HFFc6 (cell line): ENCODE measurements at places on chromosomes 3 and 15.

DNA sequence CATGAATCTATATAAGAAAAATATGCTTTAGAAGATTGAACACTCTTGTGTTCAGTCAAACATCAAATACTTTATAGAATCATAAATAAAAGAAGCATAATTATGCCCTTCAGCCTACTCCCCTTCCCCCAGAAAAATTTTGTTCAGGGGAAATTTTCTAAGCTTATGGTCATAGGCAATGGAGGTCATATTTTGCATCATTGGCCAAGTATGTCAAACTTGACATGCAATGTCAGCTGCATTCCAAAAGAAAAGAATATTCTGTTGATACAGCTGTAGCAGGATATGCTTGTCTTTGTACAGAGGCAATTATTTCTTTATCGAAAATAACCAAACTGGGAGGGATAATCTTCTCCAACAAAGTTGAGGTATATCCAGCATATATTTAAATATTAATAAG is 328.2 kb downstream of the ZIC1 start:
- no peaks in the 10 kb centered on the region for H3K4me1 ChIP-seq
- H3K27ac ChIP-seq, result no peak overlapping the region

GRCh38 chr3:67691207-67691606 is 36.8 kb upstream of the SUCLG2 start:
- peaks cover 4% of the 10 kb centered on the region; the same call in 1 of the 2 replicates for H3K4me1 ChIP-seq
- no peaks in the 10 kb centered on the region; the same call in 1 of the 2 replicates for H3K27me3 ChIP-seq
- no peak for DNase-seq
- H3K27ac ChIP-seq, result no peak overlapping the region

- DNase-seq, result no peak
- H3K27me3 ChIP-seq, result no peaks in the 10 kb centered on the region
- H3K4me1 ChIP-seq, result peaks cover 6% of the 10 kb centered on the region; the same call in 1 of the 2 replicates
- no peak overlapping the region for H3K27ac ChIP-seq
- no peak overlapping the region for H3K4me3 ChIP-seq
These were observed 162.7 kb downstream of the STT3B start for GRCh38 chr3:31695280-31696008.

- H3K4me1 ChIP-seq, result peaks cover 15% of the 10 kb centered on the region
- no peak overlapping the region for H3K4me3 ChIP-seq
- DNase-seq, result no peak
- peaks cover 2% of the 10 kb centered on the region for H3K27me3 ChIP-seq
- H3K27ac ChIP-seq, result no peak overlapping the region
These were observed 2.7 kb upstream of the PARP16 start for GRCh38 chr15:65289261-65289854.

DNA sequence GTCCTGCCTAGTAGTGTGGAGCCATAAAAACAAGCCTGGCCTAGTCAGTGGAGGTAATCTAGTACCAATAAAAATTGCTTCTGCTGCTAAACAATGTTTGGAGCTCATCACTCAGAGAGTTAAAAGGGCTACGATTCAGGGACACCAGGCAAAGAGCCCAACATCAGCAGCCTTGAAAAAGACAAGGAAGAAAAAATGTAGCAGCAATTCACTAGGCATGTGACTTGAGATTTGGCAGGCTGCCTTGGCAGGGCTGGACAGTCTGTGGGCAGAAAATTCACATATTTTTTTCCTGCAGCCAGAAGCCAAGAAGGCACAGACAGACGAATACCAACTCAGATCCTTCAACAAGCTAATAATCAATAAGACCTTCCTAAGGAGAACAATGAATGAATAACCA is 47.2 kb downstream of the IGSF11 start:
- no peak overlapping the region for H3K4me3 ChIP-seq
- no peaks in the 10 kb centered on the region for H3K36me3 ChIP-seq
- H3K4me1 ChIP-seq, result no peaks in the 10 kb centered on the region
- no peaks in the 10 kb centered on the region; the same call in none of the 2 replicates for H3K27me3 ChIP-seq
- peak; percentile 37 for DNase-seq
- H3K27ac ChIP-seq, result no peak overlapping the region

DNA sequence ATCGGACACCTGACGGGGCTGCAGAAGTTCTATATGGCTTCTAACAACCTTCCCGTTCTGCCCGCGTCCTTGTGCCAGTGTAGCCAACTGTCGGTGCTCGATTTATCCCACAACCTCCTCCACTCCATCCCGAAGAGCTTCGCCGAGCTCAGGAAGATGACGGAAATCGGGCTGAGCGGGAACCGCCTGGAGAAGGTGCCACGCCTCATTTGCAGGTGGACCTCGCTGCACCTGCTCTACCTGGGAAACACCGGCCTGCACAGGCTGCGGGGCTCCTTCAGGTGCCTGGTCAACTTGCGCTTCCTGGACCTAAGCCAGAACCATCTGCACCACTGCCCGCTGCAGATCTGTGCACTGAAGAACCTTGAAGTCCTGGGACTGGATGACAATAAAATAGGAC is 9.8 kb upstream of the LRRC34 start:
- H3K27ac ChIP-seq, result no peak overlapping the region
- H3K36me3 ChIP-seq, result no peaks in the 10 kb centered on the region
- no peaks in the 10 kb centered on the region; the same call in 1 of the 2 replicates for H3K27me3 ChIP-seq
- DNase-seq, result no peak
- H3K4me3 ChIP-seq, result no peak overlapping the region

- no peaks in the 10 kb centered on the region for H3K36me3 ChIP-seq
- no peak for DNase-seq
- peaks cover 7% of the 10 kb centered on the region; the same call in 1 of the 2 replicates for H3K4me1 ChIP-seq
- no peaks in the 10 kb centered on the region for H3K27me3 ChIP-seq
These were observed 6.4 kb upstream of the ITGB5 start for GRCh38 chr3:124893526-124893925.

DNA sequence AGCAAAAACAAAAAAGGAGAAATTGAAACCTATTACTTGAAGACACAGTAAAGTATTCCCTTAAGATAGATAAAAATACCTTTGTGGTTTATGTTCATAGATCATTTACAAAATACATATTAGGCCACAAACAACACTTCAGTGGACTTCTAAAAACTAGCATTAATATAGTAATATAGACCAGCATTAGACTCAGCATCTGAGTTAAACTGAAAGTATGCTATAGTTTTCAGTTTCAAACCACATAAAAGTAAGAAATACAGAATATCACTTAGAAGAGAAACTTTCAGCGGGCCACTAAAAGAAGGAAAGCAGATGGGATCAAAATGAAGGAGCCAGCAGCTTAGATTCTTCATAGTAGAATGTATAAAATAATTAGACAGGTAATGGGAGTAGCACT is 86.6 kb downstream of the MSL2 start:
- H3K4me1 ChIP-seq, result no peaks in the 10 kb centered on the region
- H3K4me3 ChIP-seq, result no peak overlapping the region
- no peak overlapping the region for H3K27ac ChIP-seq
- DNase-seq, result no peak
- H3K36me3 ChIP-seq, result peaks cover 58% of the 10 kb centered on the region
- no peaks in the 10 kb centered on the region for H3K27me3 ChIP-seq

GRCh38 chr3:105512061-105512460 is 145.4 kb downstream of the ALCAM start:
- no peak overlapping the region for H3K4me3 ChIP-seq
- H3K27ac ChIP-seq, result peak overlapping the region; percentile 63
- H3K36me3 ChIP-seq, result no peaks in the 10 kb centered on the region; the same call in none of the 2 replicates
- H3K4me1 ChIP-seq, result peaks cover 100% of the 10 kb centered on the region
- DNase-seq, result no peak
- no peaks in the 10 kb centered on the region; the same call in 1 of the 2 replicates for H3K27me3 ChIP-seq

DNA sequence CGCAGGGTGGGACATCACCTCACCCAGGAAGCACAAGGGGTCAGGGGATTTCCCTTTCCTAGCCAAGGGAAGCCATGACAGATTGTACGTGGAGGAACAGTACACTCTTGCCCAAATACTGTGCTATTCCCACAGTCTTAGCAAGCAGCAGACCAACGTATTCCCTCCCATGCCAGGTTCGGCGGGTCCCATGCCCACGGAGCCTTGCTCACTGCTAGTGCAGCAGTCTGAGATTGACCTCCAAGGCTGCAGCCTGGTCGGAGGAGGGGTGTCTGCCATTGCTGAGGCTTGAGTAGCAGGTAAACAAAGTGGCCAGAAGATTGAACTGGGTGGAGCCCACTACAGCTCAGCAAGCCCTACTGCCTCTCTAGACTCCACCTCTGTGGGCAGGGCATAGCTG is 39.0 kb downstream of the ALDH1A2 start:
- H3K27me3 ChIP-seq, result no peaks in the 10 kb centered on the region
- no peaks in the 10 kb centered on the region for H3K4me1 ChIP-seq
- DNase-seq, result no peak
- peaks cover 11% of the 10 kb centered on the region for H3K36me3 ChIP-seq

DNA sequence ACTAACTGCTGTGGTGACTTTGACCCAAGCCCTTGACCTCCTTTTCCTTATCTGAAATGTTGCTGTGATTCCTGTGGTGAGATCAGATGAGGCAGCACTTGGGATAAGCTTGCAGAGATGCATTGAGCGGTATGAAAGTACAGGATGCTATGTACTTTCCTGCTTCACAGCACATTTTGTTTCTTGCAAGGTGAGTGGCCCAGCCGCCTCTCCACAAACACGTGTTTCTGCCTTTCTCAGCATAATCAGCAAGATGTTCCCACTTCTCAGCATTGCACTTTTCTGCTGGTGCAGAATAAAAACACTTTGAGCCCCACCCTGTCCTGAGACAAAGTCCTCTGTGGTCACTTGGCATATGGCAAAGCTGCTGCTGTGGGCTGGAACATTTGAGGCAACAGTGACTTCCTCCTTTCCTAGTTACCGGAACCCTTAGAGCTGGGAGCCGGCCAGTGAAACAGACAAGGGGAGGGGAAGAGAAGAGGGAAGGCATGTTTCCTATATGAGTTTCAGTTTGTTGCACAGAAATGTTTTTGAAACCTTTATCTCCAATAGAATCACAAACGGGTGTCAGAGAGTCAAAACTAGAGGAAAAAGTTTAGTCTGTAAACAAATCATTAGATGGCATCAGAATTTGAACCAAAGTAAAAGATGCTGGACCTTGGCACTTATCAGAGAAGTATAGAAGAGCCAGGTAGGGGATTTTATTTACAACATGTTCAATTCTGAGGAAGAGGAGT is 5.0 kb downstream of the NUDT16 start:
- peaks cover 21% of the 10 kb centered on the region for H3K36me3 ChIP-seq
- H3K27ac ChIP-seq, result no peak overlapping the region
- no peak for DNase-seq

GRCh38 chr3:59566481-59566975 is 516.7 kb upstream of the CFAP20DC start:
- H3K36me3 ChIP-seq, result no peaks in the 10 kb centered on the region
- H3K27me3 ChIP-seq, result peaks cover 4% of the 10 kb centered on the region; the same call in 1 of the 2 replicates
- H3K4me3 ChIP-seq, result no peak overlapping the region
- no peak for DNase-seq
- no peak overlapping the region for H3K27ac ChIP-seq
- peaks cover 16% of the 10 kb centered on the region for H3K4me1 ChIP-seq

GRCh38 chr15:94734460-94734859 is 503.1 kb downstream of the MCTP2 start:
- H3K27me3 ChIP-seq, result no peaks in the 10 kb centered on the region
- no peak overlapping the region for H3K4me3 ChIP-seq
- H3K4me1 ChIP-seq, result no peaks in the 10 kb centered on the region
- no peak for DNase-seq
- no peak overlapping the region for H3K27ac ChIP-seq

DNA sequence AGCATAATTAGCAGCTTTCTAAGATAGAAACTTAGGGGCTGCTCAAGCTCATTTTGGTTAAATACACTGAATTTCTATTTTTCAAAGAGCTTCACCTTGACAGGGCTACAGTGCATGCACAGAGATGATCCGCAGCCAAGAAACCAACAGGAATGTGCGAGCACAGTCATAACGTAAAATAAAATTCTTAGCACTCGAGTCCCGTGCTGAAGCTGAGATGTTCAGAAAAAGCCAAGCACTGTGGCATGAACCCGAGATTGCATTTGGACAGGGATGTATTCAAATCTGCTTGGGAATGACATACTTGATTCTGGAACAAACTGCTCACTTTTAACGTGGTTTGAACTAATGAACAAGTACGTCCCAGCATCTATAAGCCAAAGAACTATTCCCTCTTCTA is 340.3 kb downstream of the FOXP1 start:
- H3K36me3 ChIP-seq, result peaks cover 4% of the 10 kb centered on the region
- H3K4me3 ChIP-seq, result no peak overlapping the region
- peaks cover 47% of the 10 kb centered on the region for H3K4me1 ChIP-seq
- DNase-seq, result no peak

- H3K27me3 ChIP-seq, result no peaks in the 10 kb centered on the region
- no peak overlapping the region for H3K4me3 ChIP-seq
- no peak for DNase-seq
- no peak overlapping the region for H3K27ac ChIP-seq
- no peaks in the 10 kb centered on the region for H3K36me3 ChIP-seq
These were observed 957.8 kb downstream of the ROBO1 start for GRCh38 chr3:78809966-78810365.

- H3K27me3 ChIP-seq, result peaks cover 8% of the 10 kb centered on the region; the same call in 1 of the 2 replicates
- DNase-seq, result no peak
- H3K4me1 ChIP-seq, result no peaks in the 10 kb centered on the region
- H3K27ac ChIP-seq, result no peak overlapping the region
- no peak overlapping the region for H3K4me3 ChIP-seq
These were observed 254.3 kb upstream of the ICE2 start for GRCh38 chr15:60733196-60733595.

GRCh38 chr3:183464480-183464879 is 36.1 kb upstream of the MCF2L2 start:
- peaks cover 9% of the 10 kb centered on the region for H3K27me3 ChIP-seq
- no peak overlapping the region for H3K27ac ChIP-seq
- no peak overlapping the region for H3K4me3 ChIP-seq

DNA sequence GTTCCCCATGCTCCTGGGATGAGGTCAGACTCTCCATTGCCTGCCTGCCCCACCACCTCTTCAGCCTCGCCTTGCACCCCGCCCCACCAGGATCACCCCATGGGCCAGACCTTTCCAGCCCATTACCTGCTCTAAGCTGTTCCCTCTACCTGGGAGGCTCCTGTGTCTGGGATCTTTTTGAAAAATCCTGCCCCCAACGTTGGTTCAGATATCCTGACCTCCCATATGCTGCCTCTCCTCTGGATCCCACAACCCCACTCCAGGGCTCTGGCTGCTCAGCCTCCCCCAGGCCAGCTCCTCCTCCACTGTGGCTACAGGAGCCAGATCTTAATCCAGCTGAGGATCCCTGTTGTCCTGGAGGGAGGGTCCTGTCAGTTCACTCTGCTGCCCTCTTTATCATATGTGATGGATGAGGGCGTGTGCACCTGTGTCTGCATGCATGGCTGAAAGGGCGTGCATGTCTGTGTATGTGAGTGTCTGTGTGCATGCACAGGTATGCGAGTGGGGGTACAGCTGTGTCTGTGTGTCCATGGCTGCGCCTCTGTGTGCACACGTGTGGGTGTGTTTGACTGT is 21.7 kb upstream of the ALAS1 start:
- H3K36me3 ChIP-seq, result no peaks in the 10 kb centered on the region
- H3K4me3 ChIP-seq, result no peak overlapping the region
- H3K27ac ChIP-seq, result no peak overlapping the region
- peaks cover 13% of the 10 kb centered on the region for H3K4me1 ChIP-seq
- peaks cover 17% of the 10 kb centered on the region for H3K27me3 ChIP-seq

DNA sequence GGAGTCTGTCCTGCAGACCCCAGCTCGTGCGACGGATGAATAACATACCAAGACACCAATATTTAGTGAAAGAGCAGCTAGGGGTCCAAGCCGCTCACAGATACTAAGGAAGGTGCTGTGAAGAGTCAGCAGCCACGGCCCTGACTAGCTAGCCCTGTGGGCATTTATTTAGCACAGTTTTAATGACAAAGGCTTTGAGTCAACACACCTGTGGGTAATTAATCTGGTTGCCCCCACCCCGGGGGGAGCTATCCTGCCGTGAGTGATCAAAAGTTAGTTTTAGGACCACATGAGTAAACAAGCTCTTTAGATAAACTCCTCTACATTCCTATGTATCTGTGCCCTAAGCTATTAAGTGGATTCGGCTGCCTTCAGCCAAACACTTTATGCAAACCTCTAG is 18.7 kb downstream of the CAPN3 start:
- no peak overlapping the region for H3K4me3 ChIP-seq
- peaks cover 12% of the 10 kb centered on the region for H3K36me3 ChIP-seq
- H3K4me1 ChIP-seq, result no peaks in the 10 kb centered on the region
- H3K27me3 ChIP-seq, result peaks cover 2% of the 10 kb centered on the region; the same call in 1 of the 2 replicates
- no peak for DNase-seq
- no peak overlapping the region for H3K27ac ChIP-seq
